ENCODE measurements at places on chromosomes 12 and 14.

- no peak for DNase-seq
These were observed 1.2 kb downstream of the NUDT4 start for GRCh38 chr12:93378998-93379325.

- DNase-seq, result no peak
These were observed 358.6 kb downstream of the DUSP6 start for GRCh38 chr12:88993651-88994050.

GRCh38 chr12:11686120-11686519 lies 36.6 kb downstream of the ETV6 start:
- DNase-seq, result no peak

DNA sequence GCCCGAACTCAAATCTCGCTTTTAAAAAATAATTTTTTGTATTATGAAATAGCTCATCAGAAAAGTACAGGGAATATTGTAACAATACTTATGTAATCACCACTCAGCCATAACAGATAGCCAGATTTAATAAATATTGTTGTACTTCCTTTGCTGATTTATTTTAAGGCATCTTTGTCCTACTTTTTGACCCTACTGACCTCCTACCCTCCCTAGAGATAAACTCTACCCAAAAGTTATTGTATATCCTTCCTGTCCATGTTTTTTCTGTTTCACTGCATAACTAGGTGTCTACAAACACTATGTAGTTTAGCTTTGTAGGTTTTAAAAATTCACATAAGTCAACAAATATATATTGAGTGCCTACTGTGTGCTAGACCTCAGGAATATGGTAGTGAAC lies 25.1 kb downstream of the SOCS2 start:
- DNase-seq, result no peak

- no peak for DNase-seq
These were observed 60.6 kb downstream of the PTPRB start for GRCh38 chr12:70576341-70577282.

DNA sequence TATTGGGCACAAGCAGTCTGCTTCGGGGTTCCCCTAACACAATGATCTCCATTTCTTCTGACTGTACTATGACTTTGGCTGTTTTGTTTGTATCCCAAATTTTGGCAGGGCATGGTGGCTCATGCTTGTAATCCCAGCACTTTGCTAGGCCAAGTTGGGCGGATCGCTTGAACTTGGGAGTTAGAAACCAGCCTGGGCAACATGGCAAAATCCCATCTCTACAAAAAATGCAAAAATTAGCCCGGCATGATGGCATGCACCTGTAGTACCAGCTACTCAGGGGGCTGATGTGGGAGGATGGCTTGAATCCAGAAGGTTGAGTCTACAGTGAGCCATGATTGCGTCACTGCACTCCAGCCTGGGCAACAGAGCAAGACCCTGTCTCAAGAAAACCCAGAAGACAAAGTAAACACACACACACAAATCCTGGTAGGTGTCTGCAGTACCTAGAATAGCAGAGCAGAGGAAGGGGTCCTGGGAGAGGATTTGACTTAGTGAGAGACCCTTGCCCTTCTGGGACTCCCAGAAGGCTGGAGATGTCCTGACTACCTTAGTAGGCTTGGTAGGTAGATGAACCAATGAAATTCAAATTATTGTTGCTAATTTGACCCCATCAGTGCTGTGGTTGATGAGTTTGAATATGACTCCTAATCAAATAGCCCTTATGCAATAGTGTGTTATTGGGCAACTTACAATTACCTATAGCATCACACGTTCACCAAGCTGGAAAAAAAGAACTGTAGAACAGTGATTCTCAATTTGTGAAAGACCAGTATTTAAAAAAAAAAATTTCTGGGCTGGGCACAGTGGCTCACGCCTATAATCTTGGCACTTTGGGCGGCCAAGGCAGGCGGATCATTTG lies 6.8 kb upstream of the AEBP2 start:
- DNase-seq, result no peak

DNA sequence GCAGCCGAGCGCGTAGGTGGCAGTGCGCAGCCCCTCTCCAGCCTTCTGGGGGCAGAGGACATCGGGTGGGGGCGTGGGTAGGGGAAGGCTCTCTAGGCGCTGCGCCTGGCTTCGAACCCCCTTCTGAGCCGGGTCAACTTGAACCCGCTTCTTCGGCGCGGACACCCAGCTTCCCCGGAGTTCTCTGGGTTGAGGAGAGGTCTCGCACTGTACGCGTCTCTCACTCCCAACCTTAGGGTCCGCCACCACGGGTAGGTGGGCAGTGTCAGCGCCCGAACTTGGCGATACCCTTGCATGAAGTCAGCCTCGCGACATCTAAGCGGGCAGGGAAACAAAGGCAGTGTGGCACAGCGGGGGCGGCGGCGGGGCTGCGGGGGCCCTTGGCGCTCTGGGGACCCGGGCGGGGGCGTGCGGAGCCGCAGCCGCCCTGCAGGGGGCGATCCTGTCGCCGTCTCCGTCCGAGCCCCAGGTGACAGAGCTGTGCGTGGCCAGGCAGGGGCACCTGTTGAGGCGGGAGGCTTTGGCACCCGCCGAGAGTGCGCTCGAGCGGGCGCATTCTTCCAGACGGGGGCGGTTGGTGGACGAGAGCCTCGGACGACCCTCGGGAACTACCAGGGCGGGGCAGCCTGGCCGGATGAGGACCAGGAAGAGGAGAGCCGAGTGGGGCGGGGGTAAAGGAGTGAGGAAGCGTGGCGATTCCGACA lies 1.1 kb downstream of the GALNT16 start:
- no peak for DNase-seq
